ENCODE measurements at places on chromosomes 7 and 10.

DNA sequence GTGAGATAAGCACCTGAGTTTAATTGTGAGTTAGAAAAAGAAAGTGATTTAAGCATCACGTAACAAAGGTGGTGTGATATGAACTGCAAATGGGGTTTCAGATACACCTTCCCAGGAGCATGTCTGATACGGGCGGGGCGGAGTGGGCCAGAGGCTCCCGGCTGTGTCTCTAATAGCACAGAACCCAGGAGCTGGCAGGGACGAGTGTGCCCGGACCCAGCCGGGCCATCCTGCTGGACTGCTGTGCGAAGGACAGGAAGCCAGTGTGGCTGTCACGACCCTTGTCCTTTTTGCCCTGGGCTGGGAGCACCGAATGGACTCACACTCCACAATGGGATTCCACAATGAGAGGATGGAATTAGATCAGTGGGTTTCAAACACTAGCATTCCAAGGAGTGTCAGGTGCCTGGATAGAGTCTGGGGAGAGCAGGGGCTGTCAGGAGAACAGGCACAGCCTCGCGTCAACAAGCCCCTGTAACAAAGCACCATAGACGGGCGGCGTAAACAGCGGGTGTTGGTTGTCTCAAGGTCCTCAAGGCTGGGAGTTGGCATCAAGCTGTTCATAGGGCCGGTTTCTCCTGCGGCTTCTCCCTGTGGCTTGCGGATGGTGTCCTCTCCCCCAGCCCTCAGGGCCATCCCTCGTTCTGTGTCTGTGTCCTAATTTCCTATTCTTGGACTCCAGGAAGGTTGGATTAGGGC, 242.6 kb upstream of the PITRM1 start:
- DNase-seq: no peak

DNA sequence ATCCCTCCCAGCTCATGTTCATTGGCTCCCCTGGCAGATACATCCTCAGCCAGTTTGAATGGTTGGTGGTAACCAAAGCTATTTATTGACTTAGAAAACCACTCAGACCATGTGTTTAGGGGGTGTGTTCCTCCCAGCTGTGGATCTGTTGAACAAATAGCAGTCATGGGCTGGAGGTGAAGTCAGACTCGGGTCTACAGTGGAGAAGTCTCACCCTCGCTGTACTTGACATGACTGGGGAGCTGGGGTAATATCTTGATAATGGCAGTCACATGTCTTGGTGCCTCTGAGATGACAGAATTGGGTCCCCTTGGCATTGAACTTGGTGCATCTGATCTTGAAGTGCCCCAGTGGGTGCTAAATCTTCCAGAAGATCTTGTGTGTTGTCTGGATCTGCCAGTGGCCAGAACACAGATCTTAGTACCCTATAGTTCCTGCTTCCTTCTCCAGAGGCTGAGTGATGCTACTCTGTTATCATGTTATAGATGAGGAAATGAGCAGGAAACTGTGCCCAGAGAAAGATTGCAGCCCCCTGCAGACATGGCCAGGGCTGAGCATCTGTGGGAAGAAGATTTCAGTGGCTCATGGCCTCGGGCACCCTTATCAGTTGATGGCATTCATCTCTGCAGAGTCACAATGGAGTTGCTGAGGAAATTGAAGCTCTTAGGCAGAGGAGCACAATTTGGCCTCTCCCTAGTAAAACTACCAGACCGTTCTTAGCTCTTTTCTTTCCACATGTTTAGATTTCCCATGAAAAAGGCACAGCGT, 50.4 kb downstream of the ADRA2A start:
- no peak for DNase-seq

GRCh38 chr10:125003146-125003900, 61.4 kb downstream of the ZRANB1 start:
- DNase-seq: no peak

- no peak for DNase-seq
These were observed 166.4 kb upstream of the TNRC18 start for GRCh38 chr7:5589819-5590595.

GRCh38 chr10:110242511-110242910, 35.1 kb downstream of the MXI1 start:
- DNase-seq: no peak
